ENCODE measurements at places on chromosomes 12 and 14.

- DNase-seq, result no peak
Observed at GRCh38 chr14:29278301-29279263, 512.0 kb downstream of the FOXG1 start.

- no peak for DNase-seq
Observed at GRCh38 chr12:121576851-121577391, 3.9 kb downstream of the KDM2B start.

GRCh38 chr14:56805201-56805991 is 4.9 kb downstream of the OTX2 start:
- DNase-seq, result no peak

GRCh38 chr14:105399466-105399775 is 1.1 kb downstream of the TEX22 start:
- no peak for DNase-seq

- DNase-seq, result no peak
Observed at GRCh38 chr14:76829013-76829365, 2.8 kb downstream of the LRRC74A start.

- DNase-seq, result no peak
Observed at GRCh38 chr14:85296456-85297210, 233.3 kb upstream of the FLRT2 start.

DNA sequence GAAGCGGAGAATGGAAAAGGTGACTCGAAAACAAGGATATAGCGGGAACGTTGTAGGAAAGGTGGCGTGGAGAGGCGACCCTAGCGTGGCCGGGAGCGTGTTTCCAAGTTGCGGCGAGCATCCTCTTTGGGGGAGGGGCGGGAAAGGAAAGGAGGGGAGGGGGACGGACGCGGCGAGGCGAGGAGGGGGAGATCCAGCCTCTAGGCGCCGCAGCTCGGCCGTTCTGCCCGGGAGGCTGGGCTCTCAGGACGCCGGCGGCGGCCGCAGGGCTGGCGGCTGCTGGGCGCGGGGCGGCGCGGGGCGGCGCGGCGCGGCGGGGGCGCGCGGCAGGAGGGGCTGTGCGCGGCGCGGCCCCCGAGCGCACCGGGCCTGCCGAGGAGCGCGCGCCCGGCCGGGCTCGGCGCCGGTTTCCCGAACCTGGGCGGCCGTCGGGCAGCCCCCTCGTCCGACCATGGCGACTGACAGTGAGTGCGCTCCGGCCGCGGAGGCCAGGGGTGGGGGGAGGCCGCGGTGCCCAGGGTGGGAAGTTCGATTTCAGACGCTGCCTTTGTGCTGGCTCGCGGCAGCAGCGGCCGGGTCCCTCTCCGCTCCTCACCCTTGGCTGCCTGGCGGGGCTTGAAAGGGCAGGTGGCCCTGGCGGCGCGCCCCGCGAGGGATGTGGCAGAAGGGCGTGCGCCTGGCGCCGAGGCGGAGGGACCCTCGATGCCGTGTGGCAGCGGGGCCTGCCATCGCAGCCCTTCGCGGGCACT is 50.3 kb downstream of the SNAPC1 start:
- DNase-seq, result no peak

DNA sequence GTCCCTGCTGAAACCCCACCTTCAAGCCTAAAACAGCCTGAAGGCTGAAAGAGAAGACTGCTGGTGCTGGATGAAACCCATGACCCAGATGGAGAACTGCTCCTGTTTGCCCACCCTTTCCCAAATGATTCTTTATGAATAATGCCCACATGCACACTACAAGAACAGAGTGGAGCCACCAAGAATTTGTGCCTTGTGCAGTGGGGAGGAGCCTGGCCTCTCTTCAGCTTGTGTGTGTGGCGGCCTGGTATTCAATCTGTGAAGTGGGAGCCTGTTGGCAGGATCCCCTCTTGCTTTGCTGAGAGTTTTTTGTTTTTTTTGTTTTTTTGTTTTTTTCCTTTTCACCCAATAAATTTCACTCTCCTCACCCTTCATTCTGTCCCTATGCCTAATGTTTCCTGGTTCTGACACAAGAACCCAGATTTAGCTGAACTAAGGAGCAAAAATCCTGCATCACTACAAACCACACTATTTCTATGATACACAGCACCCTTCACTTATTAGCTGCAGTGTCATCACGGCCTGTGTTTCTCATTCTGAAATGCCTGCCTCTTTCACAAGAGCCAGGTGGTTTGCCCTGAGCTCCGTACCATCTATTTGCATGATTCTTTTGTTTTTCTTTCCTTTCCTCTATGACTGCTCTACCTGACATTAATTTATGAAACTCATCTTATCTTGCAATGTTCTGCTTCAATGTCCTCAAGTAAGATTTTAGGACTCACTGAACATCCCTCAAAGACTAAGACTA is 585.5 kb upstream of the ATXN7L3B start:
- DNase-seq, result no peak

- no peak for DNase-seq
Observed at GRCh38 chr12:105167346-105167745, 59.8 kb downstream of the WASHC4 start.

DNA sequence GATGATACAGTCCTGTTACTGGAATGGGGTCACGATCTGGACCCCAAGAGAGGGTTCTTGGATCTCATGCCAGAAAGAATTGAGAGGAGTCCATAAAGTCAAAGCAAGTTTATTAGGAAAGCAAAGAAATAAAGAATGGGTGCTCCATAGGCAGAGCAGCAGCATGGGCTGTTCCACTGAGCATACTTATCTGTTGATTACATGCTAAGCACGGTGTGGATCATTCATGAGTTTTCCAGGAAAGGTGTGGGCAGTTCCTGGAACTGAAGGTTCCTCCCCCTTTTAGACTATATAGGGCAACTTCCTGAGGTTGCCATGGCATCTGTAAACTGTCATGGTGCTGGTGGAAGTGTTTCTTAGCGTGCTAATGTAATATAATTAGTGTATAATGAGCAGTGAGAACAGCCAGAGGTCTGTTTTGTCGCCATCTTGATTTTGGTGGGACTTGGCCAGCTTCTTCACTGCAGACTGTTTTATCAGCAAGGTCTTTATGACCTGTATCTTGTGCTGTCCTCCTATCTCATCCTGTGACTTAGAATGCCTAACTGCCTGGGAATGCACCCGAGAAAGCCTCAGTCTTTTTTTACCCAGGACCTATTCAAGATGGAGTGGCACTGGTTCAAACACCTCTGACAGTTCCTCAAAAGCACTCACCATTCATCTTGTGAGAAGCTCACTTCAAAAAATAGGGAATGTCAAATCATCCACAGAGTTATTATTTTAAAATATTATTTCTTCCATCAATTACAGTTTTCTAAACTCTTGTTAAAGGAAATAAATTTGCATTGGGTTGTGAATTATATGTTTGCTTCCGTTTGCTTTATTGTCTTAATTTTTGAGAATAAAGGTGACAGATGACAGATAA is 1358.8 kb upstream of the TMEM132C start:
- no peak for DNase-seq

DNA sequence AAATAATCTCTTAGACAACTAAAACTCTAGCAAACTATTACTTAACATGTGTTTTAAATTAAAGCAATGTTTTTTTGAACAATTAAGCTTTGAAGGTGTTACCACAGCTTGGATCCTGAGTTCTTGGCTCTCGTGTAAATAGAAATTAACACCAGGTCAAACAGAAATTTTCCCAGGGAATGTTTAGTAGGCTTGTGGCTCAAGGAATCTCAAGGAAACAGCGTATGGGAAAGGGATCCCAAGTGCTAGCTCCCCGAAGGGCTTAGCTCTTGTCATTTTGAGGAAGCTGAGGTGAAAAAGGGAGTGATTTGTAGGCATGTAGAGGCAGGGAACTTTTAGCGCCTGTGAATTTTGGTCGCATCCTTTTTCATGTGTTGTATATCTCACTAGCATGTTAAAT is 11.4 kb downstream of the KNTC1 start:
- no peak for DNase-seq

DNA sequence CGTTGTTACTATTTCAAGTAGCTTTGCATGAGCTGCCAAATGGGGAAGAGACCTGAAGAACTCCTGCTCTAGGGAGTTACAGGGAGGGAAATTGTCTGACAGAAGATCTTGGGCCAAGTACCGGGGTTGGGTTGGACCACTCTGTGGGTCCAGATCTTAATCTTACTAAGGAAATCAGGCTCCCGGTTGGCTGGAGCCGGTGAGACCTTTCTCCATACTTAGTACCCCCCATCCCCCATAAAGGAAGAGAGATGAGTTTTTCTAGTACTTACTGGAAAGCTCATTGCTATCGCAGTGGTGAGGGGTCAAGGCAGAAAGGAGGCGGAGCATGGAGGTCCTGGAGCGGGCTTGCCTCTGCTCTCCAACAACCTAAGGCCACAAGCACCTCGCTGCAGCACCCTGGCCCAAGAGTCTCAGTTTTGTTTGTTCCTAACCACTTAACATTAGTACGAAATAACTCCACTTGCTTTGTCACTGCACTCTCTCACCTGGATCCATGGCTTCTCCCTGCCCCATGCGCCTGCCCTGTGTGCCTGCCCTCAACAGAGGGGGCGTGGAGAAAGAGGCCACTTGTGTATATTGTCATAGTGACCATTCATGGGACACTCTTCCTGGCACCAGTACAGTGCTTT is 6.8 kb upstream of the UNC119B start:
- no peak for DNase-seq

- DNase-seq, result no peak
Observed at GRCh38 chr12:68139941-68140340, 19.6 kb downstream of the IFNG start.

DNA sequence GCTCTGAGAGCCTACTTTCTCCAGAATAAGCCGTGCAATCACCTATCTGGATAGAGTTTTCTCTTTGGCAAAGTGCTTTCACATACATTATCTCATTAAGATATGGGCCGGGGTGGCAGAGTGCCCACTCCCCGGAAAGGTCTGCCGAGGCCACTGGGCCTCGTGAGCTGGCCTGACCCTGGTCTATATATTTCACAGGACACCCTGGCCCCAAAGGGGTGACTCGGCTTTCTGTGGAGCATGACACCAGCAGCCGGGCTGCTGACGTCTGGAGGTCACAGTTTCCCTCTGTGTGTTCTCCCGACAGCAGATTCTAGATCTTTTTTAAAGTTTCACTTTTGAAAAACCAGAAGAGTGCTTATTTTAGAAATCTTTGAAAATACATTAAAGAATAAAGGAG is 27.9 kb upstream of the ATP2A2 start:
- DNase-seq, result no peak

GRCh38 chr14:52413729-52414408 is 99.8 kb downstream of the PTGER2 start:
- DNase-seq, result no peak

DNA sequence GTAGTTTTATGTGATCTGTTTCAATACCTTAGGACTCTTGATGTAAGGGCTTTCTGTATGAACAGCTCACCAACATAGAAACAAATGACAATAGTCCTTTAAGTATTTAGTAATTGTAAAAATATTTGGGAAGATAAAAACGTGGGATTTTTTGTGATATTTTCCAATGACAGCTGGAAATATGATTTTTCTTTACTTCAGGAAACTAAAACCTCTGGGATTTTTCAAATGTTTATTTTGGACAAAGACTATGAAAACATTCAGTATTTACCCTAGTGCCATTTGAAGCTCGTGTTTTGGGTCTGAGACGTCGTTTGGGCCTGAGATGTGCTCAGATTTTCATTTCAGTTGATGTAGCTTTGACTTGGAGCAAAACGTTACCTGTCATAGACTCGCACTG is 240.0 kb downstream of the BMP4 start:
- DNase-seq, result no peak

GRCh38 chr12:8680533-8680932 is 17.3 kb upstream of the RIMKLB start:
- no peak for DNase-seq

- DNase-seq, result no peak
Observed at GRCh38 chr12:116601933-116602810, 43.0 kb downstream of the MAP1LC3B2 start.

DNA sequence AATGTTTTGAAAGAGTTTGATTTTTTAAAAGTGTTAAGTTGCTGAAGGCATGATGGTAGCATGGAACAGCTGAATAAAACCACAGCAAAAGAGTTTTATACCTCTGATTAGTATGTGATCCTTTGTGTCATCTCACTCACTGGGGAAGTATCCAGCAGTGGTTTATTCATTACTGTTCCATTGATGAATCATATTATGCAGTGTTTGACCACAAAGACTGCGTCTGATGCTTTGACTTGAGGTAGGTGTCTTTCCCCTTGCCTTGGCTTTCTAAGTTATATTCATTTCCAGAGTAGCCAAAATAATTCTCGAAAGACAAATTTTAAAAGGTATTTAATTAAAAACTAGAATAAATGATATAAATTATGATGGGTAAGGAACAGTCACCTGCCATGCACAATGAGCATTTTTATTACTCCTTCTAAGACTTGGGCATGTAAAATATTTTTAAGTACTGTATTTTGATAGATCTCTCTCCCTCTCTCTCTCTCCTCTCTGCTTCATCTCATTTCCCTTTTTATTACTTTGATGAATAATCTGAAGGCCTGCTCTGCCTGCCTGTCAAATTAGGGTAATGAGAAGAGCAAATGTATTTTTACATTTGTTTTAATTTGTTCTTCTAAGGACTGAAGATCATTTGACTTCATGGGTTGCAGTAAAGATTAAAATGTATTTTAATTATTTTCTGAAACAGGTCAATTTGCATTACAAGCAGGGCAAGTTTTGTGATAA is 164.9 kb downstream of the NAV3 start:
- DNase-seq, result no peak

GRCh38 chr14:99136047-99136400 is 136.0 kb downstream of the BCL11B start:
- no peak for DNase-seq

DNA sequence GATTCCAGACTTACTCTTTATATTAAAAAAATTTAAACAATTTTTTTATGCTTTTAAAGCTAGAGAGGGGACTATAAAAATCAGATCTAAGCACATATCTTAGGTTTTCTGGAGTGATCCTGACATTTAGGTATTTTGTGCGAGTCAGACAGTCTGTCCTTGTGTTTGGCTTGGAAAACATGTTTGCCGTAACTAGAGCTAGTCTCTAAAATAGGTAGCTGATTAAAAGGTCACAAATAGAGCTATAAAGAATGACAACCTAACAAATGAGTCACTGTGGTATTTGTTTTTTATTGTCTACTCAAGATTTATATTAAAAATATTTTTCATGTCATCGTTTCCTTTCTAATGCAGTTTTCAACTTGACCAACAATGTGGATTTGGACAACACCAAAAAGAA is 73.4 kb downstream of the MNAT1 start:
- DNase-seq, result no peak

- no peak for DNase-seq
Observed at GRCh38 chr14:40757376-40757950, 849.2 kb upstream of the LRFN5 start.

GRCh38 chr12:69601962-69602685 is 8.6 kb downstream of the LRRC10 start:
- no peak for DNase-seq

- no peak for DNase-seq
Observed at GRCh38 chr12:127268213-127268612, 998.8 kb upstream of the TMEM132C start.

All from stimulated activated CD8-positive, alpha-beta memory T cell treated with anti-CD3 and anti-CD28 coated beads, Interleukin-7, amount 100 ng/mL, for 1 hour (primary cell).